ENCODE measurements at places on chromosomes 3 and 15.

GRCh38 chr3:64022451-64023186, 675 bp downstream of the PSMD6 start:
- DNase-seq: no peak

DNA sequence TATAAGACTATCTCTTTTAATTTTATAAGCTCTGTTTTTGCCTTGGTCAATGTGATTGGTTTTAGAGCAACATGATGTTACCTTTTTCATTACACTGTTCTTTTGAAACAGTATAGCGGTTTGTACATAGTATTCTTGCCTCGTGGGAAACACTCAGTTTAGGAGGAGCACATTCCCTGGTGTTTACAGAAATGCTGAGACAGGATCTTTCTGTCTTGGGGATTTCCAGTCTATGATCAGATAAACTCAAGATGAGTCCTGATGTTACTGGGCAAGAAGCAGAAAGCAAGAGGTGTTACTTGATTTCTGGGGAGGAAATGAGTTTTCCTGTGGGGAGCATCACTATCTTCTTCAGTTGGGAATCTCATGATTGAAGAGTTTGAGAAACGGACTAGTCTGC, 2.5 kb downstream of the TMEM266 start:
- no peak for DNase-seq

- no peak for DNase-seq
Observed at GRCh38 chr3:134609821-134610431, 40.9 kb downstream of the KY start.

- DNase-seq: no peak
Observed at GRCh38 chr3:135706758-135707375, 258.7 kb upstream of the PPP2R3A start.

GRCh38 chr3:31802981-31803740, 177.9 kb downstream of the OSBPL10 start:
- DNase-seq: no peak

GRCh38 chr15:88716543-88717381, 77.9 kb downstream of the ISG20 start:
- no peak for DNase-seq
